HS-27A (cell line): ENCODE measurements at places on chromosomes 7 and 10.

- peak; percentile 4 for DNase-seq
Observed at GRCh38 chr7:24665564-24666294, 91.5 kb downstream of the GSDME start.

DNA sequence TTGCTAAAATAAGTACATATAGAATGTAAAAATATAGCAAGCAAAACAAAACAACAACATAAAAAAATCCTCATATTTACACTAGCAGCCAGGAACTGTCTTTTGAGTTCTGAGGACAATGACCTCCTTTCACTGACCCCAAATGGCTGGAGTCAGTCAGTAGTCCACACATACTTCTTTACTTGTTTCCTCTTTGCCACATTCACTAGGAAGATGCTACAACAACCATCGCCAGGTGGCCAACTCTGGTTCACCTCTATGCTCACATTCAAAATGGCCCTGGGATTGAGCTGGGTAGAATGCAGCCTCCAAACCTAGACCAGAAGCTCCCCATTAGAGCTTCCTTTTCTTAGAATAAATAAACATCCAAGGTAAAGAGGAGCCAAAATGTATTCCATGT is 356.2 kb downstream of the PLXNA4 start:
- no peak for DNase-seq

DNA sequence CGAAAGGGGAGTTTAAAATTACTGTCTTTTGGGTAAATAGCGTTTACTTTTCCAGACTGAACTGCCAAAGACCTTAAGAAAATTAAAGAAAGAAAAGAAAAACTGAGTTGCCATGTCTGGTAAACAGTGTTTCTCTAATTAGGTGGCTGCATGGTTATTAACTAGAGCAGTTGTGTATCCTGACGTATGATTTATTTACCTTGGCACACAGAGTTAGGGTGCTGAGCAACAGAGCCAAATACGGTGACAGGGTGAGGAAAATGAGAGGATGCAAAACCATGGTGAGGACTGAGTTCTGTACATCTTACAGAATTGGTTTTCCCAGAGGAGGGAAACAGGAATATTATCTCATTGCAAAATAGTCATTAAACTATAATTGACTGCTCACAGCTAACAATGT is 546.4 kb upstream of the FZD8 start:
- no peak for DNase-seq

GRCh38 chr10:7622969-7623368 is 43.8 kb downstream of the ITIH5 start:
- DNase-seq = no peak

DNA sequence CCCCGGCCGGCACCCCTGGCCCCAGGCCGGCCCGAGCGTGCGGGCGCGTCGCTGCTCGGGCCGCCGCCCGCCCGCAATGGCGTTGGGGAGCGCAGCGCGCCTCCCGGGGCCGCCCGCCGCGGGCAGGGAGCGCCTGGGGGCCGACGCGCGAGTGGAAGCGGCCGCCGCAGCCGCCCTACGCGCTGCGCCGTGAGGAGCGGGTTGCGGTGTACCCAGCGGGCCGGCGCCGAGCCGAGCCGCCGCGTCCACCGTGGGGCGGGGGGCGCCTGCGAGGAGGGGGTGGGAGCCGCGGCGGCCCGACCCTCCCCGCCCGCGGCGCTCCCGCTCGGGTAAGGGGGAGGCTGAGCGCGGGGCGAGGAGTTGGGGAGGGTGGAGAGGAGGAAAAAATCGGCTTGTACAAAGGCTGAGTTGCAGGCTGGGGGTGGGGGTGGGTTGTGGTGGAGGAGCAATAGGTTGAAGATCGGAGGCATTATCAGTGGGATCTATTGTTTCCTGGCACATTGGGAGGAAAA is 473 bp downstream of the PPP1R9A start:
- no peak for DNase-seq

- DNase-seq = no peak
Observed at GRCh38 chr10:118792526-118792925, 37.8 kb upstream of the CACUL1 start.

DNA sequence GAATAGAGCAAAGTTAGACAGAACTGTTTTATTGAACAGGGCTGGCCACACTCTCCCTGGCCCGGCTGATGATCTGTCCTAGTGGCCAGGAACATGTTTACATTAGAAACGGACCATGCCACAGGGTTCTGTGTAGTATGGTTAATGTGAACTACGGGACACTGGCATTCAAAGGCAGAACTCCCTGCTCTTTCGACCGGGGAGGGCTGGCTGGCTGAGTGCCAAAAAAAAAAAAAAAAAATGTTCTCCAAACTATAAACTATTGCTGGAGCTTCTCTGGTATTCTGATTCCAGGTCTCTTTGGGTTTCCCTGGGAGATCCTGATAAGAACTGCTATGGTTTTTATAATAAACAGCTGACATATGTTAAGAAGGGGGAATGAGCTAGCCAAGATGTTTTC is 1262.6 kb upstream of the SORCS1 start:
- no peak for DNase-seq

- no peak for DNase-seq
Observed at GRCh38 chr7:116598278-116598677, 73.4 kb downstream of the CAV1 start.

DNA sequence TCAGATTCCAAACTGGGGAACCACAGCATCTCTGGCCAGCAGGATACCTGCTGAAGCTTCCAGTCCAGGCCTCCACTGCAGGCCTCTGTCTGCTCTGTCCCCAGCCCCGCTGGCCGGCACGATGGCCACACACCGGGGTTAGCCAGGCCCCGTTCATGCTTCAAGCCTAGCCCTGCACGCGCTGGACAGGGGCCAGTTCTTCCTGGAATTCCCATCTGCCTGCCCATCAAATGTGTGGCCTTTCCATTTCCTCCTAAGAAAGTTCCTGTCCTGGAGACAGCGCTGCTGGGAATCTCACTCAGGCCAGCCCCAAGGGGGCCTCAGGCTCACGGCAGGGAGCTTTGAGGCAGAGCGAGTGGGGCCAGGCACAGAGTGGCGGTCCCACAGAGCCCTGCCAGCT is 18.0 kb downstream of the SH2B2 start:
- DNase-seq = no peak

GRCh38 chr10:58384544-58384998 is 639 bp upstream of the TFAM start:
- no peak for DNase-seq

DNA sequence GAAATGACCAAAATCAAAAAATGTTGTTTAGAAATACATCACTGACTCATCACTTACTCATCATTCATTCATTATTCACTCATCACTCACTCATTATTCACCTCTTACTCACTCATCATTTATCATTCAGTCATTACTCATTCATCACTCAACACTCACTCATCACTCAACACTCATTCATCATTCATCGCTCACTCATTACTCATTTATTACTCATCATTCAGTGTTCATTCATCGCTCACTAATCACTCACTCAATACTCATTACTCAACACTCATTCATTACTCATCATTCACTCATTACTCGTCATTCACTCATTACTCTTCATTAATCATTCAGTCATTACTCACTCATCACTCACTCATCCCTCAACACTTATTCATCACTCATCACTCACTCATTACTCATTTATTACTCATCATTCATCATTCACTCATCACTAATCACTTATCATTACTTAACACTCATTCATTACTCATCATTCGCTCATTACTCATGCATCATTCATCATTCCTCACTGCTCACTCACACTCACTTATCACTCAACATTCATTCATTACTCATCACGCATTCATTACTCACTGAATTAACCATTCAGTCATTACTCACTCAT is 238.5 kb downstream of the ADARB2 start:
- DNase-seq = no peak

DNA sequence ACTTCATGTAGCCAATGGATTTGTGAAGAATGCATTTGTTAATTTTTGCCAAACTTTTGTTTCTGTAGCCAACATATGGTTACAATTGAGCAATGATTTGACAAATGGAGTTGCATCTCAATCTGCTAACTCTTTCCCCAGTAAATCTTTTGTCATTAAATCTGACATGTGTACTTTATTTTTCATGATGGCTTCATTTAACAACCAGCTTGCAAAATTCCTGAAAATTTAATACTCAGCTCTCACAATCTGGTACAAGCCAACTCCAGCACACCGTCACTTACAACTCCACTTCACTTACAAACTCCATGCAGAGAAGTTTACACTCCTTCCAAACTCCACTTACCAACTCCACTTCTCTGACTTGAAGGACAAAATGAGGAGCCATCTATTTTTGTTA is 26.5 kb upstream of the HIBADH start:
- no peak for DNase-seq

- no peak for DNase-seq
Observed at GRCh38 chr7:13197501-13197900, 510.1 kb downstream of the ARL4A start.

DNA sequence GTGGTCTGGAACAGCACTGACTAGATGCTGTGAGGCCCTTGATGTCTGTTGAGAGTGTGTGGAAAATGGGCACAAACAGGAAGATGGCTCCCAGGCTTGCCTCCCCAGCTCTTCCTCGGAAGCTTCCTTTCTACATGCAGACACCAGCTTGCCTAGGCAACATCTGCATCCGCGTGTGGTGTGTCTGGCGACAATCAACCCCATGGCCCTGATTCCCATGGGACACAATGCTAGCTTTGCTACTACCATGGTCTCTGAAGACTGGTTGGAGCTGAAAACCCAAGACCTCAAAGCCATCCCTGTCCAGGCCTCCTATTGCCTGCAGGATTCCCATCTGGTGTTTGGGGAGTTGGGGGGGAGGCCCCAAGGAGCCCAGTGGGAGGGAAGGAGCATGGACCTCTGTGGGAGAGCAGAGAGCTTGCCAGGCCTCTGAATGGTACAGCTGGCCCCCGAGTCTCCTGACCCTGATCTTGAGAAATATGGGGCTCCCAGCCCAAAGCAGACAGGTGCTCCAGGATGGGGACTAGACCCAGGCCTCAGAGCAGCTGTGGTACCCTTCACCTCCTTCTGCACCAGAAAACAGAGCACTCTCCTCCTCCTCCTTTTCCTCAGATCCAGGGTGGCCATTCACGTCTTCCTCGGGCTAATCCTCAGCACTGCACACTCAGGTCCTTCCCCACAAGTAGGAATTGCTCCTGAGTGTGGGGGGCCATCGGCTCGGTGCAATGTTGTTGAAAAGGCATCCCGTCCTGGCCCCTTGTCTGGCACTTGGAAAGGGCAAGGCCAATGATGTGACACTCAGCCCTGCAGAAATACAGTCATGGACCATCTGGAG is 57.6 kb downstream of the ARHGAP22 start:
- DNase-seq = no peak

GRCh38 chr7:518630-519483 is 789 bp downstream of the PDGFA start:
- no peak for DNase-seq

DNA sequence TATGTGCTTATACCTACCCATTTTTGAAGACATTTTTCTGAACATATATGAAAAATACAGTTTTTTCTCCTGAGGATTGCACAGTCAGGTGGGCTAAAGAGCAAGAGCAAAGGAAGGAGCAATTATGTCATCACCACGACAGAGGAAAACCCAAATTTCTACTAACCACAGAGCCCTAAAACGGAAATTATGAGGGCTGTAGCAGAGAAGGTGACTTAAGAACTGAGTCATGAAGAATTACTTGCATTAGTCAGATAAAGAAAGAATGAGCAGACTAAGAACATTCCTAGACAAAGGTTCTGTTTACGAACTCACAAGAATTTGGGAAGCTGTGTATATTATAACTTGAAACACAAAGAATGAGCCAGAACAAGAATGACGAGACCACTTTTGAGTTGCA is 974.4 kb downstream of the NXPH1 start:
- no peak for DNase-seq

DNA sequence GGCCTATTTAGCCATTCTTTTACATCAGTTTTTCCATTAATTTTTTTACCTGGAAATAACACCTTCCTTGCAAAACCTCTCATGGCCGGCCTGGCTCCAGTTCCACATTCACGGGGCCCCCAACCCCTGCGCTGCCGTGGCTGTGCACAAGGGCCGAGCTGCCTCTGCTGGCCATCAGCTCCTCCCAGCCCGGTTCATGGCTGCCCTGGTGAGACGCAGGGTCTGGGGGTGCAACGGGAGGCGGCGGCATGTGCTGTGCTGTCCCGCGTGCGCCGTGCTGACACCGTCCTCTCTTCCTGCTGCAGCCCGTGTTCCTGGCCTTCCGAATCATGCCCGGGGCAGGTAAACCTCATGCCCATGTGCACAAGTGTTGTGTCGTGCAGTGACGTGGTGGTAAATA is 4.4 kb downstream of the NKX6-2 start:
- DNase-seq = no peak

GRCh38 chr7:23622506-23622925 is 25.3 kb downstream of the CCDC126 start:
- DNase-seq = no peak

- DNase-seq = no peak
Observed at GRCh38 chr10:109202111-109202510, 721.2 kb downstream of the XPNPEP1 start.

DNA sequence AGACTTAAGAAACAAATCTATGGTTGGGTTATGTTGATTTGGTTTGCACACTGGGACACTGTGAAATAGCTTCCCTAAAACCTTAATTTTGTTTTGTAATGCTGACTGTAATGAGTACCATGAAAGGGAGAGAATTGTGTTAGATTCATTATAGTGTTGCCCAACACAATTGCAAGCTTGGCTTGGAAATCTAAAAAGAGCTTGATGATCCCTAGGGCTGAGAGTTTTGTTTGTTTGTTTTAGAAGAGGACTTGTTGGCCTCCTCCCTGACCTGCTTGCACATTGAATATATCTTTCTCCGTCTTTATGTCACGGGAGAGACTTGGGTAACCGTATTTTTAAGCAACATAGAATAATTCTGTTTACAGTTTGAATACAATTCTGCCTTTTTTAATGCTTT is 410.1 kb downstream of the ARL4A start:
- DNase-seq = no peak

DNA sequence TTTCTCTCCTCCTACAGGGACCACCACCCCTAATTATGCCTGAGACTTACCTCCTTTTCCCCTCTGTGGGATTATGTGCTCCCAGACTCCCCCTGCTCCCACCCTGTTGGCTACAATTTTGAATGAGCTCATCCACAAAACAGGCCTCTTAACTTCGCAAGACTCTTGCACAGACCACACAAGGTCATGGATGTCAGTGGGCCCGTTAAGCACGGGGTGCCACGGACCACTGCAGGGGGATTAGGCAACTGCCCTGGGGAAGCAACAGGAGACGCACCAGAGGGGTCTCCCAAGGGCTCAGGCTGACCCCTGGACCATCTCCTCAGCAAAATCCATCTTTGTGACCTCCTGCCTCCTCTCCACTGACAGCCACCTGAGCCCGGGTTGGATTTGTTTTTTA is 42.1 kb upstream of the COL13A1 start:
- DNase-seq = no peak

DNA sequence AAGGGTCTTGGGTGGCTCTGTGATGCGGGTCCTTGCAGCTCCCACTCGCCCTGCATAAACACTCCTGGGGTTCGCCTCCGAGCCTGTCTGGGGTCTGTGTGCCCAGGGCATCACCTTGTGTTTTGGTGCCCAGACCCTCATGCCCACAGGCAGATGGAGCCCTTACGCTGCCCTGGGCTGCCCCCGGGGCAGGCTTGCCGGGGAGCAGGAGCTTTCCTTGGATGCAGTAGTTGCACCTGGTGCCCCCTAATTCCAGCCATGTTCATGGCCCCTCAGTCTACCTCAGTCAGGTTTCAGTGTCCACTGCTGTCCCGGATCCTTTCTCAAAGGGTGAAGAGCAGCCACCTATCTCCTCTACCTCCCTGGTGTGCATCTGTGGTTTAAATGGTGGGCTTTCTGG is 396.0 kb downstream of the PTPRN2 start:
- DNase-seq = no peak
